T1000 (cell line): ENCODE measurements at places on chromosomes 7 and 10.
A peak's percentile ranks its signal among the peaks of the same experiment; 100 is the strongest.

DNA sequence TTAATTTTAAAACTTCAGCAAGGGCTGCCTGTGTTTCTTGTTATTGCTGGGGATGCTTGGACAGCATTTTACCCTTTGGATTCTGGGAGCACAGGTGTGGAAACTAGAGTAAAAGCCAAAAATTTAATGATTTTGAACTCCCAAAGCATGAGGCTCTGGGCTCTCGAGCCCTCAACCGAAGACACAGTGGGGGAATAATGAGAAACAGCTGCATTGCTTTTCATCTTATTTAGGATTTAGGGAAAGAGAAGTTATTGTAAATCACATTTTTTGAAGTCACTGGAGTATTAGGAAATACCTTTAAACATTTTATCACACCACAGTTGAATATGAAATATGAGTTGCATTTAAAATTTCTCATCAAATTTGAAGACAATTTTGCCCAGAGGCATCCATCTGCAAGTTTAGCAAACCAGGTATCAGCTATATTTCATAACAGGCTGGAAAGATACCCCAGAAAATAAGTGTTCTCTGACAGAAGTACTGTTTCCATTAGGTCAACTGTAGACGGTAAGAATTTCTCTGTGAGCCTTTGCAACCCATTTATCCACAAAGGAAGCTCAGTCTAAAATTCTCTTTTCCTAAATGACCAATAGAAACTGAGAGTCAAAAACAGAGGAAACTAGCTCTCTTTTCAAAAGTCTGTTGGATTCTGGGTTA, 290.6 kb upstream of the PHYHIPL start:
- no peak for DNase-seq

- DNase-seq = peak; percentile 30
Measured at GRCh38 chr7:43112941-43113621, 634 bp downstream of the HECW1 start.

- DNase-seq = peak; percentile 68
Measured at GRCh38 chr10:80459047-80459865, 5.1 kb downstream of the TSPAN14 start.

DNA sequence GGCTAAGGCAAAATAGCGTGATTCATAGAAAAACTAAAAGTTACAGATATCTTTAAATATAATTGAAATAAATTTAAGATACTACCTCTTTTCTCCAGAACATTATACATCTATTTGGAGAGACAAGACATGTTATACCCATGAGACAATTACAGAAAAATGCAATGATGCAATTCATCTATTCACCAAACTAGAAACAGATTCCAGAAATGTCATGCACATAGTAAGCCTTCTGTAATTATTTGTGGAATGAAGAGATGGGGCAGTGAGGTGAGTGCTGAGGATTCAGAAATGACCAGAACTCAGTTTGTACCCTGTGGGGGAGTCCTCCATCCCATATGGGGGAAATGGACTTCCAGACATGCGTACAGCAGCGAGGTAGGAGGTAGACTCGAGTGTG, 99.4 kb downstream of the MKX start:
- no peak for DNase-seq

GRCh38 chr7:150429699-150430098, 20.7 kb upstream of the GIMAP8 start:
- no peak for DNase-seq

- no peak for DNase-seq
Measured at GRCh38 chr7:137981668-137982067, 20.2 kb downstream of the CREB3L2 start.

- no peak for DNase-seq
Measured at GRCh38 chr7:45225311-45225947, 67.8 kb downstream of the RAMP3 start.

DNA sequence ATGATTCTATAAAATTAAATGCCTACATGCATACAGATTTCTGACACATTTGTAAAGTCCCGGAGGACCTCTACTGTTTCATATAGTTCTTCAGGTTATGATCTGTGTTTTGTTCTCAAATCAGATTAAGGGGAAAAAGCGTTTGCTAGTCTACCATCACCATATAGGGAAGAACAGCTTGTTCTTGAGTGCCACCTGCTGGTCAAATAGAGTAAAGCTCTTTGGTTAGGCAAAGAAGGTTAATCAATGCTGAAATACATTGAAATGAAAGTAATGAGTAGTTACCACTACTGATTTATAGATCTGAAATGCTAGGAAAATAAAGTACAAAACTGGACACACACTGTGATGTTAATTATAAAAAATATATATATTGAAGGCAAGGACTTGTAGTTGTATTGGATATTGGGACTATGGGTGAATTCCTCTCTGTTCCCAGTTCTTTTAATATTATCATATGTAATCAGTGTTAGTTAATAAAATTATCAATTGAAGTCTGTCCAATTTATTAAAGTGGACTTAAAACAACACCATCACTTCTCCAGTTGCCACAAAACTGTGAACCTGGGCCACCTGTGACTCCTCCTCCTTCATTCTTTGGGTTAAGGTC, 72.6 kb upstream of the PDLIM1 start:
- DNase-seq = peak; percentile 12

DNA sequence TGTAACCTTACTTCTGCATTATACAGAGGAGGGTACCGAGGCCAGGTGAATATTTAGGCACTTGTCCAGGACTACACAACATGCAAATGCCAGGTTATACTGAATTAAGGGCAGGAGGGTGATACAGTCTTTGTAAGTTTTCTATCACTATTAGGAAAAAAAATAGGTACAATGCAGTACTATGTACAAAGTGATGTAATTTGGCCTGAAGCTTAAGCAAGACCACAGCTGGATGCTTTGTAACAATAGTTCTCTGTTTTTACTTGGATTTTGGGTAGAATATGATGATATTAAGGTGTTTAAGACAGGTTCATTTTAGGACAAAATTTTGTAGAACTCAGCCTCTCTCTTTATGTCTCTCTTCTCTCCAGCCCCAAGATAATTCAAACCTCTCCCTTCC, 2.8 kb upstream of the NXPH1 start:
- DNase-seq = no peak

DNA sequence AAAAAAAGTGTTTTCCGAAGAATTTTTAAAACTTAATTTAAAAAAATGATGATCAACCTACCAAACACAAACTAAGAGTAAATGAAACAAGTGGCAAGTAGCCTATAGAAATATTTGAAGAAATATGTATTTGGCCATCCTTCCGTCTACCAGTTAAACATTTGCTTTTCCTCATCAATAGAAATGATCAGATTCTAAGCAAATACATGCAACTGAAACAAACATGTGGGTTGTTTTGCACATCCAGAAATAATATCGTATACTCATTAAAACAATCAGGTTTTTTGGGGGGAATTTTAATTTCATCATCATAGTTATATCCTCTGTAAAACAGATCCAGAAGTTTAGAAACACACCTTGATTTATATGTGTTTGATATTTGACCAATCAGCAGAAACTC, 1011.7 kb downstream of the GATA3 start:
- no peak for DNase-seq

- no peak for DNase-seq
Measured at GRCh38 chr7:47884675-47885074, 63.6 kb downstream of the PKD1L1 start.

- no peak for DNase-seq
Measured at GRCh38 chr7:103989200-103989784, at the start of gene RELN. Gene RELN, minus strand, starts transcription at chr7:103989658. Its CDS starts 302 bp downstream, at chr7:103989356.

DNA sequence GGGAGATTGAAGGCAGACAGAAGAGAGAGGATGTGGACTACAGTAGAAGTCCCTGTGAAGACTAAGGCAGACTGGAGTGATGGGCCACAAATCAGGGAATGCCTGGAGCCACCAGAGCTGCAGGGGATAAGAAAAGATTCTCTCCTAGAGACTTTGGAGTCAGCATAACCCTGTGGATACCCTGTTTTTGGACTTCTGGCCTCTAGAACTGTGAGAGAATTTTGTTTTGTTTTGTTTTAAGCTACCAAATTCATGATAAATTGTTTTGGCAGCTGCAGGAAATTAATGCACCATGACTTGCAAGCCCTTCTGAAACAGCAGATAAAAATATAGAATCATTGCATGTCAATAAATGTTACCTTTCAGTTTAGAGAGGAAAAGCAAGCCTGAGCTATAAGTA, 41.3 kb downstream of the INHBA start:
- DNase-seq = no peak

DNA sequence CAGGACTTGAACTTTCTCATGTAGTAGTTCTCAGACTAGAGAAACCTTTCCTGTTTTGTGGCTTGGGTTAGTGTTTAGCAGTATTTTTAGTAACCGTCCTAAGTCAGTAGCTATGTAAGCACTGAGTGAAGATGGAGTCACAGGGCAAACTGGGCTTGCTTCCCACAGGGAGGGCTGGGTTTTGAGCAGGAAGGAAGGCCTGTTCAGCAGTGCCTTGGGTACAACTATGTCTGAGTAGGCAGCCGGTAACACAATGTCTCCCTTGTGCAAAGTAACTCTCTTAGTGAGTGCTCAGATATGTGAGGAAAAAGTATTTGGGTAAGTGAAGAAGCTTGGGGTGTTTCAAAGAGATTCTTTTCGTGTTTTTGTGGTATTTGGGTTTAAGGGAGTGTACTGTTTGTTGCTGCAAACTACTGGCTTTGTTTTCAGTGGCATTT, 96.4 kb downstream of the CCSER2 start:
- no peak for DNase-seq
